ENCODE measurements at places on chromosomes 13 and 19.

GRCh38 chr13:25432691-25433090, 60.9 kb downstream of the ATP8A2 start:
- no peak for DNase-seq

- no peak for DNase-seq
Measured at GRCh38 chr13:97004886-97005285, 10.6 kb upstream of the OXGR1 start.

DNA sequence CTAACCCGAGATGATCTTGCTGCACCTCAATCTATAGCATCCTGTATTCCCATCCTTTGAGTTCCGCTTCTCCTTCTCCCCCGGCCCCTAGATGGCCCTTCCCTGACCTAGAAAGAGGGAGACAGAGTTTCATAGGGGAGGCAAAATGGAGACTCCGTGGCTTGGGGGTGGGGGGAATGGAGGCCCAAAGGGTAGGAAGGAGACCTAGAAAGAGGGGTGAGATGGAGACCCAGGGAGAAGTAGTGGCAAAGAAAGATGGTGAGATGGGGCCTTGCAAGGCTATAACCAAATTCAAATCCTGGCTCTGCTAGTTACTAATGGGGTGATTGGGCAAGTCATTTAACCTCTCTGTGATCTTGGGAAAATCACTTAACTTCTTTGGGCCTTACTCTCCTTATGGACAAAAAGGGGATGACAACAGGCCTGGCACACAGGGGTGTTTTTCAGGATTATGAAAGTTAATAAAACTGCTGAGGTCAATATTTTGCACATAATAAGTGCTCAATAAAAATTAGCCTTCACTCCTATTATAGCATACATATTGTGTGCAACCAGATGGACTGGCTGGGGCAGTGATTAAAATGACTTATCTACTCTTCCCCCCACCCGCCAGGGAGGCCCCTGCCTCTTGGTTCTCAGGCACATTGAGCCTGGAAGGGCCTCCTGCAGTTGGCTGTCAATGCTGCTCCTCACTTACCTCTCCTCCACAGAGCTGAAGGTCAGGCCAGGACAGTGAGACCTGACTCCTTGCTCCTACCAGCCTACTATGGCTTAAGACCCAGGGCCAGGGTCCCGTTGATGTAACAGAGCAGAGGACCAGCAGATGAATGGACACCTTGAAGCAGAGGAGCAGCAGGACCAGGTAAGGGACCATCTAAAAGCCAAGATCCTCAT, 633 bp downstream of the SPHK2 start:
- no peak for DNase-seq

GRCh38 chr19:2478278-2478755, 2.4 kb downstream of the GADD45B start:
- no peak for DNase-seq

GRCh38 chr19:17866964-17867486, 4.7 kb upstream of the SLC5A5 start:
- DNase-seq, result no peak

- DNase-seq, result no peak
Measured at GRCh38 chr19:9528757-9529336, 9.6 kb downstream of the ZNF426 start.

- DNase-seq, result no peak
Measured at GRCh38 chr19:48397263-48398101, 4.0 kb downstream of the GRIN2D start.

GRCh38 chr19:13329766-13330165, 176.5 kb downstream of the CACNA1A start:
- no peak for DNase-seq

GRCh38 chr13:112968910-112969691, at the start of gene MCF2L:
TSS of gene MCF2L (plus strand) at chr13:112969214. CDS start at chr13:112969380, 166 bp downstream.
- DNase-seq, result no peak

GRCh38 chr19:3607303-3608078, 816 bp upstream of the TBXA2R start:
- no peak for DNase-seq

DNA sequence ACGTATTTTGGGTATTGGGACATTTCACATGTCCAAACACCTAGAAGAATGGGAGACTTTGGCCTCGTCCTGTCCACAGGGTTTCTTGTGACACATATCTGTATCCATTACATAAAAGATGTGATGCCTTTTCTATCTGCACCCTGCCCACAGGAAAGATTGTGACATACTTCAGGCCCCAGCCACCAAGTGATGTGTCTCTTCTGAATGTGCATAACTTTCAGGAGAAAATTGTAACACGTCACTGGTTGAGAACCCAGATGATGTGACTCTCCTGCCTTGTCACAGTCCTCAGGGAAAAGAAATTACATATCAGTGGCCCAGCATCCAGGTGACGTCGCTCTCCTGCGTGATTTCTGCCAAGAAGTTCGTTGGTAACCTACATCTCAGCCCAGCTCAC, 21.0 kb upstream of the ZNF681 start:
- no peak for DNase-seq

GRCh38 chr13:50320271-50320862, 305.1 kb downstream of the KCNRG start:
- no peak for DNase-seq

DNA sequence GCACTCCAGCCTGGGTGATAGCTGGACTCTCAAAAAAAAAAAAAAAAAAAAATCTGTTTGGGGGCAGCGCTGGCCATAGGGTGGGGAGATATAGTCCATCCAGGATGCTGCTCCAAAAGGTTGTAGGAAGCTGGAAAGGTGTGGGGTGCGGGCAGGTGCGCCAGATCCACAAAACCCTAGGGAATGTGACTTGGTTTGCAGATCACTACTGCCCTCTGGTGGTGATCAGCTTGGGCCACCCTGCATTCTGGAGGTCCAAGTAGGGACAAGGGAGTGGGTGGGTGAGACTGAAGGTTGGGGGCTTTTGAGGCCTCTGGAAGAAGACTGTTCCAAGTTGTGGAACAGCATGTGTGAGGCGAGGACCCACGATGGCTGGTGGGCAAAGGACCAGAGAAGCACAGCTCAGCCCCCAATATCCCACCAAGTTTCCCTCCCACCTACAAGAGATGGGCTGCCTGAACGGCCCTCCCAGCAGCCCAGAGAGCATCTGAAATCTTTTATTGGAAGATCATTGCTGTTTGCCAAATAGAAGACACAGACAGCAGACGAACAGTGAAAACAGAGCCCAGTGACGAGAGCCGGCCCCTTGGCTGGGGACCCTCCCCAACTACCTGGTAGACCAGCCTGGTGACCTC, 10.4 kb upstream of the TYK2 start:
- no peak for DNase-seq

DNA sequence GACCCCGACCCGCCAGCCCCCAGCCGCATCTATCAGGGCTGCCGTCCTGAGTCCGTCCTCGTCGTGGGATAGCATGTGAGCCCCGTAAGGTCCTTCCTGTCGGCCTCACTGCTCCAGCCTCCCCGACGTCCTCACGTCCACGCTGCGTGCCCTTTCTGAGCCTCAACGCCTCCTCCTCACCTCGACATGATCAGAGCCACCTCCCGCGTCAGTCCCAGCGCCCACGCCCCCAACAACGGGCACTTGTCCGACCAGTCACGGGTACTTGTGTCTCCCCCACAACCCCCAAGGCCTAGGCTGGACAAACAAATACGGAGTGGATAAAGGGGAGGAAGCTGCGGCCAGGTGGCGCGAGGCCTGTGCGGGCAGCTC, 665 bp downstream of the ZNF497 start:
- DNase-seq, result no peak

DNA sequence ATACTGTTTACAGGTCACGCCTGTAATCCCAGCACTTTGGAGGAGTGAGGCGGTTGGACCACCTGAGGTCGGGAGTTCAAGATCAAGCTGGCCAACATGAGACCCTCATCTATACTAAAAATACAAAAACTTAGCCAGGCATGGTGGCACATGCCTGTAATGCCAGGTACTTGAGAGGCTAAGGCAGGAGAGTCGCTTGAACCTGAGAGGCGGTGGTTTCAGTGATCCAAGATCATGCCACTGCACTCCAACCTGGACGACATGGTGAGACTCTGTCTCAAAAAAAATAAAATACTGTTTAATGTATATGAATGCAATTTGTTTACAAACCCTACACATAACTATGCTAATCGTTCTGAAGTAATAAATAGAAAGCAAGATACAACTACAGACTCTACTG, 102.4 kb downstream of the ZNF486 start:
- no peak for DNase-seq

DNA sequence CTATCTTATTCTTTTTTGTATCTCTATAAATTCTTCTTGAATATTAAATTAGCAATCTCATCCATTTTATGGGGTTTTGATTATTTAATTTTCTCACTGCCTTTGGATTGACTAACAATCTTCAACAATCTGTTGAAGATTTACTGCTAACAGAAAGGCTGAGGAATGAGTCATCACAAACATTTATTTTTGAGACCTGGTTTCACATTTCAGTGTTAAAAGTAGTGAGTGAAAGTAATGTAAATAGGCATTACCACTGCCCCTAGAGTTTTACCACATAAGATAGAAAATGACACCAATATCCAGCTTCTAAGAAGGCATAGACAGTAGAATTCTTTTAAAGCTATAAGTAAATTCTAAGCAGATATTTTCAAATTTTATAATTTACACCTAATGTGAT, 472.8 kb downstream of the OLFM4 start:
- DNase-seq, result no peak

DNA sequence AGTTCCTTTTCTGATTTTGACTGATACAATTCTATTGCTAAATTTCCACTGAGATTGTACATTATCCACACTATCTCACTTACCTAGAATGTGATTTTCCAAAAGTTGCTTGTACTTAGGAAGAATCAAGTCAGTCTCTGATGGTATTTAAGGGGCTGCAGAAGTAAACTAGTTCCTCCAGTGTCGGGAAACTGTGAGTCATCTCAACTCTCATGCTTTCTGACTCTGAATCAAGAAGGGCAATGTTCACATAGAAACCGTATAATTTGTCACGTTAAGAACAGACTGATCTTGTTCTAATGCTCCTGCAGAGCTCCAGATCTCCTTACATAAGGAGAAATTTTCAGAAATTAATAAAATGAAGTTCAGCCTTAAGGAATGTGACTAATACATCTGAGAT, 369.3 kb downstream of the KLF5 start:
- no peak for DNase-seq

- DNase-seq, result no peak
Measured at GRCh38 chr13:112759053-112759452, 69.2 kb downstream of the ATP11A start.

DNA sequence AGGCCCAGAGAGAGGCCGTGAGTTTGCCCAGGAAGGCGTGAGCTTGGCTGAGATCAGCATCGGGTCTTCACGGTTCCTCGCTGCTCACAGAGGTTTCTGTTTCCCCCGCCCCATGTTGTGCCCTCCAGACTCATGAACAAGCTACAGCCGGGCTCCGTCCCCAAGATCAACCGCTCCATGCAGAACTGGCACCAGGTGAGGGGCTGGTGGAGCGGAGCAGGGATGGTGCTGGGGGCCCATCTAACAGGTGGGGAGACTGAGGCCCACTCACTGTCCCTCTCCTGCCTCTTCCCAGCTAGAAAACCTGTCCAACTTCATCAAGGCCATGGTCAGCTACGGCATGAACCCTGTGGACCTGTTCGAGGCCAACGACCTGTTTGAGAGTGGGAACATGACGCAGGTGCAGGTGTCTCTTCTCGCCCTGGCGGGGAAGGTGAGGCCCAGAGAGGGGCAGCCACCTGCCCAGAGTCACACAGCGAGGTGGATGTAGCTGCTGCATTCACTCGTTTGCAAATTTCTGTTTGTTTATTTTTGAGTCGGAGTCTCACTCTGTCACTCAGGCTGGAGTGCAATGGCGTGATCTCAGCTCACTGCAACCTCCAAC, 6.0 kb downstream of the CNN2 start:
- DNase-seq, result no peak

DNA sequence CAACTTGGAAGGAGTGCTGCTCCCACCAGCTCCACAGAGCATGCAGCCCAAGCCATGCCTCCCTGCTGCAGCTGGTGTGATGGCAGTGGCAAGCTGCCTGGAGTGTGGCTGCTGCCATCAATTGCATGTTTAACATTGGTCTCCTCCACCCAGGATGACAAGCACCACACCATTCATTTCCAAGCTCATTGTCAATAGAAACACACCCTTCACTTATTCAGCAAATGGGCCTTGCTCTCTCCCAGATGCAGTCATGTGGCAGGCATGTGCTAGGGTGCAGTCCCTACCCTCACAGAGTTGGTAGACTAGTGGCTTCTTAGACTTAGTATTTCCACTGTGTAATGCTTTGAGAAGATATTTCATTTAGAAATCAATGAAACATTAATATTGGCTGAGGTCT, 70.8 kb upstream of the FGF14 start:
- DNase-seq, result no peak

- DNase-seq, result no peak
Measured at GRCh38 chr19:46631481-46631880, 4.5 kb downstream of the GNG8 start.

DNA sequence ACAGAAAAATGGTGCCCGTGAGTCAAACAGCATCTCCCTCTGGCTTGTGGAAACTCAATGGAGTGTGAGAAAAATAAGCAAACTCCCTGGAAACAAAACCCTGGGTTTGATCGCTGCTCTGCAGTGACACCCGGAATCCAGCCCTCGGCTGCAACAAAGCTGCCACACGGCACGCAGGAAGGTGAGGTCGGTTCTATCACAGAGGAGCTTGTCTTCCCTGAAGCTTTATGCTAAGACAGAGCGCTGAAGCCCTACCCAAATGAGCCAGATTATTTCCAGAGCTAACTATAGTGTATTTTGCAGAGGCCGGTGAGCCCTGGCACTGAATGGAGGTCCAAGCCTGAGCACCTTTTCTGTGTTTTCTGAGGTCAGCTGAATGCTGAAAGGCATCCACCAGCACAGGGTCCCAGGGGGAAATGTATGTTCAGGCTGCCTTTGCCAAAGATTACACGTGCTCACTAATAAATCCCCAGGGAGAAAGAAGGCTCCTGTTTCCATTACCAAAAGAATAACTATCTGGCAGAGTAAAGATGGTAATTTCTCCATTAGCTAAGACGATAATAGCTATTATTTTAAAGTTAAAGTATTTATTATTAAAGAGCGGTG, 77.8 kb downstream of the TSHZ3 start:
- DNase-seq, result no peak

GRCh38 chr19:40921005-40921897, 39.2 kb upstream of the CYP2A7 start:
- no peak for DNase-seq

- no peak for DNase-seq
Measured at GRCh38 chr13:27691207-27691606, 69.5 kb downstream of the POLR1D start.

DNA sequence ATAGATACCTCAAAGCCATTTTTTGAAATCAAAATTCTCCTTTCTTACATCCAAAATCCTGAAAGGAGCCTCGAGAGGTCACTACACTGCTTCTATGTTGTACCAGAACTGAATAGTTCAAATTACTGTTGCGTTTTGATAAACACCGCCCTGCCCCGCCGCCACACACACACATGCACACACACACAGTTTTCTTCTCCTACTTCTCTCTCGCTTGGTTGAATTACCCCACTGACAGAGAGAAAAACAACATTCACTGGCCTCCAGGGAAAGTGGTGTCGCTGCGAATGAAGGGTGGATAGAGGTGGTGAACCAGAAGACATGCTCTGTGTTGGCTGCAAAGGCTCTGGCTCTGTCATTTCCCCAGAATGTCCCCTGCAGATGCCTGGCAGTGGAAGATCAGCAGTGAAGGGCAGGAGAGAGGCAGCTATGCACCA, 183.4 kb upstream of the RFC3 start:
- no peak for DNase-seq

Data from fibroblast of skin of left biceps (primary cell).